ENCODE measurements at places on chromosomes 6 and 20.

DNA sequence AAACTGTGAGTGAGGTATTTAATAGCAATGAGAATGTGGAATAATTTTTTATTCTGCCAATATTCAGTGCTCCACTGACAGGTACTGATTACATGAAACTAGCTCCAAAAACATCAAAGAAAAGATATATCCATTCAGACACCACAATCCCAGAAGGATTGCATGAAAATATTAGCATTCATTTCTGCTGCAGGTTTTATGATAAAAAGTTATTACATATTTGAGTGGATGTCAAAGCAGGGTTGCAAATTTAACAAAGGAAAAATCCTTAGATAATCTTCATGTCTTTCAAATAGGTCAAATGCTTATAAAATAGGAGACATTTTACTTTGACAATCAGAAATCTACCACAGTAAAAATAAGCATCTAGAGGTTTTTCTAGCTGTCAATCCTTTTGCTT is 13.3 kb downstream of the MCHR2 start:
- DNase-seq = no peak

DNA sequence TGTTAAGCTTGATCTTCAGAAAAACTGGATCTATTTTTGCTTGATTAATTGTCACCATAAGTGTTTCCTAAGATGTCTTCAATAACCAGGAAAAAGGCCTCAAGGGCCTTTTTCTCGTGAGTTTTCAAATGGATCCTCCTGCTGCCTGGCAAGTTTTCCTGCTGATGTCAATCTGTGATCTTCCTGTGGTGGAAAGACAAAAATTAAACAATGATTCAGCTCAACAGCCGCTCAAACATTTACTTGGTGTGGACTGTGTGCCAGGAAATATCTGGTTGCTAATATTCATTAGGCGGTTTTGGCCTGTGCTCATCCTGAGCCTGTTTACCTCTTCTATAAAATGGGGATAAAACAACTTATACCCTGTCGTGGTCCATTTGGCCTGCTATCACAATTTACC is 35.4 kb upstream of the SSTR4 start:
- no peak for DNase-seq

- no peak for DNase-seq
Measured at GRCh38 chr20:16104783-16105182, 468.5 kb downstream of the KIF16B start.

DNA sequence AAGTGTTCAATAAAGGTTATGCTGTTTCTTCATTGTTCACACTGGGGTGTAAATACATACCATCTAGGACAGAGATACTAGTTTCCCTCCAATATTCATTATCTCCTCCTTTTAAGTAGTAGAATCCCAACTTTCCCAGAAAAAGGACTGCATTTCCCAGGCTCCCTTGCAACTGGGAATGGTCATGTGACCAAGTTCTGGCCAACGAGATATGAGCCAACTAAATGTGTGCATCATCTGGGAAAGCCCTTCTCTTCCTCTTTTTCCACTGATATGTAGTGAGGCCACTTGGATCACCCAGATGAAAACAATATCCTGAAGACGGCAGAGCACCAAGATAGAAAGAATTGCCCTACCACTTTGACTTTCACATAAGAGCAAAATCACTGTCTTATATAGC is 97.9 kb upstream of the PTPRT start:
- no peak for DNase-seq

Measured in AG04450 (cell line).